ENCODE measurements at places on chromosomes 13 and 19. TPM values are rescaled to one million over a fixed set of nuclear protein-coding genes. Genes with fewer than 3 reads are reported as not detected.

The KLF1 gene
- total RNA-seq = 0.46 TPM

The CACNG6 gene
- not detected for total RNA-seq

The SLC25A41 gene
- total RNA-seq = not detected

The KLK14 gene
- total RNA-seq = 0.68 TPM

The CGB3 gene
- not detected for total RNA-seq

The GPR183 gene
- 55.4 TPM for total RNA-seq

The ZNF575 gene
- 0.98 TPM for total RNA-seq

The GFY gene
- not detected for total RNA-seq

The ZNF160 gene
- total RNA-seq = 32.7 TPM

The MZT1 gene
- total RNA-seq = 20.5 TPM

The CELF5 gene
- not detected for total RNA-seq

The LRRC63 gene
- 0.99 TPM for total RNA-seq

The GSX1 gene
- total RNA-seq = not detected

The ZNF524 gene
- 29.7 TPM for total RNA-seq

The DHRS12 gene
- total RNA-seq = 2.0 TPM

The ZNF414 gene
- 24.6 TPM for total RNA-seq

The PGLYRP1 gene
- total RNA-seq = not detected

The TYROBP gene
- 0.75 TPM for total RNA-seq

The LRG1 gene
- total RNA-seq = 3.0 TPM

The TINCR gene
- 0.82 TPM for total RNA-seq

The TYK2 gene
- 232 TPM for total RNA-seq

The SLC1A6 gene
- total RNA-seq = not detected

The RNF225 gene
- 0.60 TPM for total RNA-seq

The CCL25 gene
- 0.56 TPM for total RNA-seq

The ITM2B gene
- total RNA-seq = 72.8 TPM

The SIGLEC5 gene
- total RNA-seq = not detected

The ZNF729 gene
- not detected for total RNA-seq

The ACTL9 gene
- not detected for total RNA-seq

The PRR19 gene
- total RNA-seq = 0.93 TPM

The ZNF112 gene
- total RNA-seq = not detected

The CBARP gene
- total RNA-seq = 1.0 TPM

The PRRG2 gene
- 10.8 TPM for total RNA-seq

Data from activated naive CD4-positive, alpha-beta T cell treated with anti-CD3 and anti-CD28 coated beads, Interleukin-2, amount 50 U/mL, for 72 hours (primary cell).